ENCODE measurements at places on chromosomes 7 and 10.

GRCh38 chr10:26441491-26442214, 3.5 kb downstream of the APBB1IP start:
- no peak for DNase-seq

- DNase-seq = no peak
These were observed 11.8 kb upstream of the PDCD4 start for GRCh38 chr10:110859973-110860376.

- DNase-seq = no peak
These were observed 81.5 kb upstream of the SMIM30 start for GRCh38 chr7:113199841-113200240.

DNA sequence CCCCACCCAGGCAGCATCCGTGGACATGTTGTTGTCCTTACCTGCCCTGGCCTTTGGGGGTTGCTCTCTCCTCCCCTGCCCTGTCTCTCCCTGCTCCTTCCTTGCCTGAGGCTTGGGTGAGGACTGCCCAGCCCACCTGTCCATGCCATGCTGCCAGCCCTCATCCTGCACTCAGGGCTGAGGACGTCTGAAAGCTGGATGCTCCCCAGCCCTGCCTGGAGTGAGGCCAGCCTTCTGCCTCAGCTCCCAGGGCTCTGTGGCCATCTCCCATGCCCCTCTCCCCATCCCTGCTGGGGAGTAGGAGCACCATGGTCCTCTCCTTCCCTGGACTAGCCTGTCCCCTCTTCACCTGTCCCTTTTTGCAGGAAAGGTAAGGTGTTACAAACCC, 68.4 kb downstream of the RAMP3 start:
- DNase-seq = no peak

DNA sequence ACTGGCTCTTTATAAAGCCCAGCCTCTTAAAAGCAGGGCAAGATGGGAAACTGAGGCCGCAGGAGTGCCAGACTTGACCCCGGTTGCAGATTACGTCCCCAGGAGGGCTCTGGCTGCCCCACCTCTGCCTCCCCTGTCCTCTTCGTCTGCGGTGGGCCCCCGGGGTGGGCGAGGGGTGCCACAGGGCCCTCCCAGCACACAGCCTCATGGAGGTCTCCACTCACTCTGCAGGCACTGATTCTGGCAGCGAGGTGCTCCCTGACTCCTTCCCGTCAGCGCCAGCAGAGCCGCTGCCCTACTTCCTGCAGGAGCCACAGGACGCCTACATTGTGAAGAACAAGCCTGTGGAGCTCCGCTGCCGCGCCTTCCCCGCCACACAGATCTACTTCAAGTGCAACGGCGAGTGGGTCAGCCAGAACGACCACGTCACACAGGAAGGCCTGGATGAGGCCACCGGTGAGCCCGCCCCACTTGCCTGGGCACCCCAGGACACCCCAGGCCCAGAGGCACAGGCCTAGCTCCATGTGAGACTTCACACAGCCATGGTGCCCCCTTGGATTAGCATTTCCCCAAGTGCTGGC, 39.4 kb upstream of the SLC29A3 start:
- no peak for DNase-seq

GRCh38 chr7:76231071-76231470, 29.4 kb downstream of the SRRM3 start:
- peak; percentile 53 for DNase-seq

GRCh38 chr7:15446722-15447121, 115.1 kb downstream of the AGMO start:
- no peak for DNase-seq

DNA sequence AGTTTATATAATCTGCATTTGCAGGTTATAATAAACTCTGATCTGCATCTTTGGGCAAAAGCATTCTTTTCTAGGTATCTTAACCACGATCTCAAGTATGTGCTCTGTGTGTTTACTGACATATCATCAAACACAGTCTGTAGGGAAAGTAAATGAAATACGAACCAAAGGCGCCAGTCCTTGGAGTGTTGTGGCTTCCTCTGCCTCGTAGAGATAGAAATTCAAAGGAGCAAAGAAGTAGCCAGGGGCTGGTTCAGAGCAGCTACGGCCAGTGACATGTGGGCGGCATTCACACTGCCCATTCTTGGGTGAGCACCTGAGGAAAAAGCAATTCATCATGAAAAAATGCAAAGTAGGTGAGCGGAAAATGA, 38.7 kb downstream of the LAMB4 start:
- DNase-seq = no peak

DNA sequence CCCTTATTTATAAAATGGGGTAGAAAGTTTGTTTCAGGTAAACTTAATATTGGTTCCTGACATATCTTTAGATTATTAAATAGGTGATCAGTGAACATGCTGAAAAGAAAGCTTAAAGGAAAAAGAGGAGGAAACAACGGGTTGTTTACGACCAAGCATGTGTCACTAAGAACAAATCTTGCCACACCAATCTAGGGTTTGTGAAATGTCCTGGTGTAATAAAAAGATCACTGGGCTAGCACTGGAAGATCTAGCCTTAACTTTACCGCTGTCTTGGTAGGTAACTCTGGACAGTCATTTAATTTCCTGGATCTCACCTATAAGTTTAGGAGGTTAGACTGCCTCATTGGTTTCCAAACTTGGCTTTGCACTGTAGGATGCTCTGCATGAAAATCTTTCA, 19.0 kb downstream of the VPS26A start:
- DNase-seq = no peak

DNA sequence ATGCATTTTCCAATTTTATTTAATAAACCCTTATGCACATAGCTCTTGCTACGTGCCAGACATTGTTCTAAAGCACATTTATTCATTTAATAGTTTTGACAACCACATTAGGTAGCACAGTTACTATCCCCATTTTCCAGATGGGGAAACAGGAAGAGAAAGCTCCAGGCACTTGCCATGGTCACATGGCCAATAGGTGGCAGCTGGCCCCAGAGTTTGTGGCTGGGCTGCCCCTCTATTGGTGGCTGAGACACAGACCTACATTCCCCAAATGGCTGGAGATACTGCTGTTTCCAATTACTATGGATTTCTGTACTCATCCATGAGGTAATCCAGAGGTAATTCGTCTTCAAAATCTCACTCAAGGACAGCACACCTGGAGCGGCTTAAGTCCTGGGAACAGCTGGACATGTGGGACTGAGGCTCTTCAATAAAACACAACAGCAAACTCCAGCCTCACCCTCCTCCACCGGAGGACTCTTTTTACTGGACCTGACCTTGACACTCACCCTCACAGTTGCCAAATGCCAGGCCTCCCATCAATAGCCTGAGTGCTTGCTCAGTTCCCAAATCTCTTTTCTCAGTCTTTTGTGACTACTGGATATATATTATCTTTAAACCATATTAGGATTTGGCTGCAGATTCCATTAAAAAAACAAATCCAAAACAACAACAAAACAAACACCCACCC, 106.1 kb downstream of the CLEC2L start:
- DNase-seq = no peak

- DNase-seq = no peak
These were observed 13.9 kb downstream of the DENND11 start for GRCh38 chr7:141688043-141688442.

- DNase-seq = no peak
These were observed 80.1 kb downstream of the SEMA3D start for GRCh38 chr7:85106719-85107118.

Data from NCI-H2171 treated with DMSO at 0.1 percent for 48 hours (cell line).